ENCODE measurements at places on chromosomes 6 and 20.
A peak's percentile ranks its signal among the peaks of the same experiment; 100 is the strongest.

DNA sequence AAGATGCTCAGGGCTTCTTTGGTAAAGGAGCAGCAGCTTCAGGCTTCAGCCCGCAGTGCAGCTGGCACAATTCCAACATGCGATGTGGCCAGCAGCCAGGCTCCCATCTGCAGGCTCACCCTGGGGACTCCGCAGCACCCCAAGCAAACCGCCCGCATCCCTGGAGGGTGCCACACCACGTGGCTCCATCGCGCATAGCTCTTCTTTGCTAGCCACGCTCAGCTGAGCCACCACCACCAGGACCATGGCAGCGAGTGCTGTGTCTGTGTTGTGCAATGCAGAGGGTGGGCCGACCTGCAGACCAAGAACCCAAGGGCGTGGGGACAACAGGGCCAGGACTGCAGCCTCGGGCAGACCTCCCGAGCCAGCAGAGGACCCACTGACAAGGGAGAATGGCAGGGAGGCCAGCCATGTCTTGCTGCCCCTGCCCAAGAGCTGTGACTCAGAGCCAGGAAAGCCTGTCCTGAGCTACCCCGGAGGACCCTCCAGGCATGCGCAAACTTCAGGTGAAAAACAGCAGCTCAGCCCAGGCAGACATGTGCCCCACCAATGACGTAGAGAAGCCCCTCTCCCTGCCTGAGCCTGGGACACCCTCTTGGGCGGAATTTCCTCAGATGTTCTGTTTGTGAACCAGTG lies 87.8 kb downstream of the GINS1 start:
- no peak for DNase-seq

GRCh38 chr20:40506537-40506939 lies 182.5 kb downstream of the MAFB start:
- no peak for DNase-seq

DNA sequence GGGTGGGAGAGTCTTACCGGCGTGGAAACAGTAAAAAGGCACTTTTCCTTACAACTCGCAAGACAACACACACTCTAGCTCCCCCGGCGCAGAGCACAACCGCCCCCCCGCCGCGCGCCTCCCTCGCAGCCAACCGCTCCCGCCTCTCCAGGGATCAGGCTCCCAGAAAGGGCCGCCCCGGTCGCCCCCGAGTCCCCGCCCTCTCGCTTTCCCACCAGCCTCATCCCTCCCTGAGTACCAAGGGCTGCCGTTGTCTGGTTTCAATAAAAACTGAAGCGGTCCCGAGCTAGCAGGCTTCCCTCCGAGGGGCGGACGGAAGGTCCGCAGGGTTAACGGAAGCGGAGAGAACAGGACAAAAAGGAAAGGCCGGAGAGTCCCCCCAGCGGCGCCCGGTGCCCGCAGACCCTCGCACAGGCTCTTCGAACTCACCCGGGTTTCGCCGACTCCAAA lies 804 bp downstream of the ELOVL5 start:
- DNase-seq: no peak

GRCh38 chr20:23988561-23988960 lies at the start of gene GGTLC1:
TSS of gene GGTLC1 (minus strand) at chr20:23988779. CDS start at chr20:23986611, 2,168 bp downstream.
- DNase-seq: no peak

DNA sequence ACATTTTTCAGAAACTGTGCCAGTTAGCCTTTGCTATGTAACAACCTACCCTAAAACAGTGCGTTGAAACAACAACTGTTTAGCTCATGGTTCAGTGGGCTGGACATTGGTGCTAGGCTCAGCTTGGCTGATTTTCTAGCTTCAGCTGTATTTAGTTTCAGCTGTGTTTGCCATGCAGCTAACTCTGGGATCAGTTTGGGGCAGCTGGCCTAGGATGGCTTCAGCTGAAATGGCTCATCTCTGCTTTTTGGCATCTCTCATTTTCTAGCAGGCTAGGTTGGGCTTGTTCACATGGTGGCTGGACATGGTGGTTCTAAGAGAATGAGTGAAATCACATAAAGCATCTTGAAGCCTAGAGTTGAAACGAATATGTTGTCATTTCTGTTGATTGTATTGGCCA lies 464.2 kb downstream of the QKI start:
- no peak for DNase-seq

DNA sequence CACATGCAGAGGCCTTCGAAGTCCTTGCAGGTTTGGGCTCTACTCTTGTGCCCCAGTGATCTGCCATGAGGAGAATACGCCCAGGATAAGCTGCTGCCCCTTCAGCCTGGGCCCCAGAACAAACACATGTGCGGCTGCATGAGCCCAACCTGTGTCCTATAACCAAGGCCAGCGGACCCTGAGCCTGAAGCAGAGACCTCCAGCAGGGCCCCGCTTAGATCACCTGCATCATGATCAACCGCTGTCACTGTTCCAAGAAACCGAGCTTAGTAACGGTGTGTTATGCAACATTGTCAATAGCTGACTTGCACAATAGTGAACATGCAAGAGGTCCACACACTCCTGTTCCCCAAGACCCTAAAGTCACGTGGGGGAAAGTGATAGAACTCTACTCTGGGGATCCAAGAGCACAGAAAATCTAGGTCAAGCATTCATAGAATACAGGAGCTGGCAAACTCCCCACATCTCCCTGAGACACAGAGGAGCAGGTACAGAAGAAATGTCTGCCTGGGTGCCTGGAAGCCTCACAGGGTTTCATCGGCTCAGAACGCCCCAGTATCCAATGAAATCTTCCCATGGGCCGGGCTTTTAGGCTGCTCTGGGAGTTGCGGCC lies 136.2 kb downstream of the BMP7 start:
- no peak for DNase-seq

GRCh38 chr6:108610270-108610839 lies 49.6 kb downstream of the FOXO3 start:
- no peak for DNase-seq

DNA sequence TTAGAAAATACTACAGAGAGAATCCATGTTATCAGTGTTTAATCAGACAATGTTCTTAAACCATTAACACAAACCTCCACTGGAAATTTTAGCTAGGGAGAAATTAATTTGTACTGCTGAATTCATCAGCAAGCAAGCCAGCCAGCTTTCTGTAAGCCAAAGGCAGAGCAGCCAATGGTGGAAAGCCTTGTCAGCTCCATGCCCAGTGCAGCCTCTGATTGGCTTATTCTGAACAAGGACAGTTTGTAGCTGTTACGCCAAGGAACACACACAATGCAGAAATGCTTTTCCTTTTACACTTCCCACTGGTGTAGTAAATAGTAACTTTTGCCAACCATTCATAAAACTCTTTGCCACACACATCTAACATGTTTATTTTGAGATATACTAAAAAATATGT lies 265.0 kb downstream of the TENT5A start:
- no peak for DNase-seq

DNA sequence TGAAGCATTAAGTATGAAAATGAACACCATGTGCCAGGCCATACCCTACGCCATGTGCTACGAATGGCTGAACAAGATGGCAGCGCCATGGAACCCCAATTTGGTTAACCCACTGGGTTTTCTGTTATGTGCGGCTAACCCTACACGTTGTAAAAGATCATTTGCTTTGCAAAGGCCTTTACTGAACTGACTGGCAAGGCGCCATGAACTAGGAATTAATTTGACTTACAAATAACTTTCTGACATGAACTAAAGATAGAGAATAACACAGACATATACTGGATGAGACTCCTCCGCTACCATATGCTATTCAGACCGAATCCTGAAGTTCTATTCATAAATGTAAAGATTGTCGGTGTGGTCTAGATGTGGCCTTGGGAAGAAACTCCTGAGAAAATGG lies 3.9 kb downstream of the CNKSR3 start:
- DNase-seq: no peak

DNA sequence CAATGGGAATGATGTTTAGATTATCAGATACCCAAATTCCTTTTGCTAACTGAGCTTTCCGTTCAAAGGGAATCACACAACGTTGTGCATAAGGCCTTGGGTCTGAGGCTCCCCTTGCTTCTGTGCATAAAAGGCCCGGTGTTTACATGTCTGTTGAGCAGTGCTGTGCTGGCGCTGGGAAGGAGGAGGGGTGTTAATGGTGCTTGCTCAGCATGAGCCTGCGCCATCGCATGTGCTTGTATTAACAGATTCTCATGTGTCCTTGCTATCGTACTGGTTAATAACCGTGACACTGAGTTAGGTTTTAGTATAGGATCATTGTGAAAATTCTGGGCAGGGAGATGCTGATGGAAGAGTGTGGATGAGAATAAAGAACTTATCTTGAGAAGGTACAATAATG lies 62.3 kb upstream of the TRAF3IP2 start:
- no peak for DNase-seq

GRCh38 chr6:79607000-79607399 lies 24.1 kb upstream of the SH3BGRL2 start:
- no peak for DNase-seq

- DNase-seq: no peak
These were observed 3.5 kb upstream of the NT5DC1 start for GRCh38 chr6:116096979-116097816.

DNA sequence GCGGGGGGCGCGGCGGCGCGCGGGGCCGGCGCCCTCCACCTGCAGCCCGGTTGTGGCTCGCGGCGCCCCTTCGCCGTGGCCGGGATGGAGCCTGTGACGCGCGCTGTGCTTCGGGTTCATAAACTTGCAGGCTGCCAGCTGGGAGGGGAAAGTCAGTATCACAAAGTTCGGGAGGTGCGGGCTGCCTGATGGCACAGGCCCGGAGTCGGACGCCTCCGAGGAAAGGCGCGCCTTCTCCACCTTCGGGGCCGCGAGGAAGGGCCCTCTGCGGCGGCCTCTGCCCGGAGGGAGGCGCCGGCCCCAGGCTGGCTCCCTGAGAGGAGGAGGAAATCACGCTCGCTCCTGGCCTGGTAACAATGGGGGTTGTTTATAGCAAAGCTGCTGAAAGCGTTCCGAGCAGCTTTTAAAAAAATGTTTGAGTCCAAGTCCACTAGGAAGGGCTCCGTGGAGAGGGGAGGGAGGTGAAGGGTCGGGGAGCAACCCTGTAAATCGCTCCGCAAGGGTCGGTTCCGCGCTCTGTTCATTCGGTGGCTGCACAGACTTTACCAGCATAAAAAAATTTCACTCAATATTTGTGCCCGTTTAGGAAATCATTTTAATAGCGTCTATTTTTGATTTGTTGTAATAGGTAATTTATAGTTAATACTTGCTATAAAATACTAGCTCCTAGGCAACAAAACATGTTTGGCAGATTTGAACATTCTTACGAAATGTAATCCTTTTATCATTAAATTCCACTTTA lies 1.0 kb downstream of the AFDN start:
- DNase-seq: peak; percentile 46

DNA sequence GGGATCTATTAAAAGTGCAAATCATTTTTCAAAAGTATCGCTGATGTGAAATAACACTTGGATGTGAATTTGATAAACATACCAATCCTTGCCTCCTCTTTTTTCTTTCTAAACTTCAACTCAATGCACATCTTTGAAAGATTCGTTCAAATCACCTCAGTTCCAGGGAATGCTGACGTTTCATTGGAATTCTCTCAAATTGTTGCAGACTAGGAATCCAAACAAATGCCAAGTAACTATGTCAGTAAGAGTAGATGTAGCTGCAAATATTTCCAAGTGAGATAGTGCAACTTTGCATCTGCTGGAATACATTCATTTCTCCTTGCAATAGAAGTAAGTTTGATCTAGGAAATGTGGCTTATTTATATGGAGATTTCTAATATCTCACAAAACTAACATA lies 220.7 kb downstream of the FUT9 start:
- no peak for DNase-seq

DNA sequence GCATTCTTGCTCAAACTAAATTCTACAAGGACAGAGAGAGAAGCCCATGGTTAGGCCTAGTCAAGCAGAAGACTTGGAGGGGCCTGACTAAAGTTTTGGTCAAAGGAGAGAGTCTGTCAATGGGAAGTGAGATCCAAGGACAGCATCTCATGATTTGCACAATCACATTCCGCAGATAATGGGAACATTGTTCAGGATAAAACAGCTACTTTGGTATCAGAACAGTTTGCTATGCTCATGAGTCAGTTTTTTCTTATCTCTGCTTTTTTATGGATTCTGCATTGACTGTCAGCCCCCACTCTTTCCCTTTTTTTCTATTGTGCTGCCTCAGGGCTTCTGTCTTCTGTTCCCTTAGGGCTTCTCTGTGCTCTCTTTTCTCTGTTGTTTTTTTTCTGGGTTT lies 28.6 kb downstream of the AKAP7 start:
- no peak for DNase-seq

DNA sequence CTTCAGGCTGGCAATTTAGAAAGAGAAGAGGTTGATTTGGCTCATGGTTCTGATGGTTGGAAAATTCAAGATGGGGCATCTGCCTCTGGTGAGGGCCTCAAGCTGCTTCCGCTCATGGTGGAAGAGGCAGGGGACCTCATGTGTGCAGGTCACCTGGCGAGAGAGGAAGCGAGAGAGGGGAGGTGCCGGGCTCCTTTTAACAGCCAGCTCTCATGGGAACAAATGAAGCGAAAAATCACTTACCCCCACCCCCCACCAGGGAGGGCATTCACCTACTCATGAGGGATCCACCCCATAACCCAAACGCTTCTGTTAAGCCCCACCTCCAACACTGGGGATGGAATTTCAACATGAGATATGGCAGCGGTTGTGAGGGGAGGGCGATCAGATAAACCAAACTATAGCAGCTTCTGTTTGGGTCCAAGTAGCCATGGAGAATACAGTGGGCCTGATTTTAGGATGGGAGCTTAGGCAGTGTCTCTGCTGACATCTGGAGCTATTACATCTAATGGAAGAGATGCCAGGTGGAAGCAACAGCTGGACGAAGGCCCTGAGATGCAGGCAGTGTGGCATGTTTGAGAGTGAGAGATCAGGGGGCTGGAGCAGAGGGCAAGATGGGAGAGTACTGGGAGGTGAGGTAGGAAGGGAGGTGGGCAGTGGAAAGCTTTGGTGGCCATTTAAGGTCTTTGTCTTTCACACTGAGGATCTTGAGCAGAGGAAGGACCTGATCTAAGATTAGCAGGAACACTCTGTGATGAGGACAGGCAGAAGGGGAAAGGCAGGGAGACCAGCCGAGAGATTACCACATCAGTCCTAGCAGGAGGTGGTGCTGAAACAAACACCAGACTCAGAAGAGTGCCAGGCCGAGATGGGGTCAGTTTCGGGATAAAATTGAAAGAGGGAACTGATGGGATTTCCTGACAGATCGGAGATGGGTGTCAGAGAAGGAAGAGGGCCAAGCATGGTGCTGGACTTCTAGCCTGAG lies 161.8 kb downstream of the NFATC2 start:
- no peak for DNase-seq

DNA sequence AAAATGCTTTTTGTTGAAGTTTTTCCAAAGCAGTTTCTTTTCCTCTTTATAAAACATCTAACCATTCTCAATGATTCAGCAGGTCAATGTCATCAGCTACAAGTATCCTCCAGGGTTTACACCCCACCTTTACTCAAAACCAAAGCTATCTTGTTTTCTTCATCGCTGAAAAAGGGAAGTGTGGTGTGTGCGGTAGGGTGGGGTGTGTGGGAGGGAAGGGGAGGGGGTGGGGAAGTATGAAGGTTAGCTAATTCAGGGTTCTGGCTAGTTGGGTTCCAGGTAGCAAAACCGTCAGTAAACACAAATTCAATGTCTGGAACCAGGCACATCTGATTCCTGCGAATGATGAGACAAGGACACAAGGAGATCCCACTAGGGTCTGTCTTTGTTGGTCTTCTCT lies 189.6 kb downstream of the GJA10 start:
- DNase-seq: no peak

- DNase-seq: peak; percentile 36
These were observed 2.1 kb upstream of the NRN1 start for GRCh38 chr6:6008648-6009421.

GRCh38 chr20:11847827-11848226 lies 69.9 kb upstream of the BTBD3 start:
- no peak for DNase-seq

GRCh38 chr20:11375335-11375734 lies 542.4 kb upstream of the BTBD3 start:
- DNase-seq: no peak
